ENCODE measurements at places on chromosomes 1 and 21.
A peak's percentile ranks its signal among the peaks of the same experiment; 100 is the strongest.

DNA sequence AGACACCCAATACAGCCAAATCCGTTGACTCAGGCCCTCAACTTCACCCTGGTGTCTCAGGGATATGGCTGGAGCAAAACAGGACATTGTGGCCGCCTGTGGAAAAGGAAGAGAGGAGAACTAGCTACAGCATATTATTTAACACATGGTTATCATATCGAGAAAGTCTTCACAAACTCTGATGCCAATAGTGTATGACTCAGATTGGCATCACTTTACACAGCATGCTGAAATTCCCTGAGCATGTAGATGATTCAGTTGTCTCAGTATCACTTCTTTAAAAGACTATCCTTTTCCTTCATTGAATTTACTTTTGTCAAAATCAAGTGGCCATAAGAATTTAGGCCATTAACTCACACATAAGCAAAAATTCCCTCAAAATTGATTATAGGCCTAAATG lies 20.1 kb downstream of the HSD3B2 start:
- no peak for DNase-seq

- peak; percentile 74 for DNase-seq
Measured at GRCh38 chr1:205301205-205301821, 20.2 kb downstream of the NUAK2 start.

DNA sequence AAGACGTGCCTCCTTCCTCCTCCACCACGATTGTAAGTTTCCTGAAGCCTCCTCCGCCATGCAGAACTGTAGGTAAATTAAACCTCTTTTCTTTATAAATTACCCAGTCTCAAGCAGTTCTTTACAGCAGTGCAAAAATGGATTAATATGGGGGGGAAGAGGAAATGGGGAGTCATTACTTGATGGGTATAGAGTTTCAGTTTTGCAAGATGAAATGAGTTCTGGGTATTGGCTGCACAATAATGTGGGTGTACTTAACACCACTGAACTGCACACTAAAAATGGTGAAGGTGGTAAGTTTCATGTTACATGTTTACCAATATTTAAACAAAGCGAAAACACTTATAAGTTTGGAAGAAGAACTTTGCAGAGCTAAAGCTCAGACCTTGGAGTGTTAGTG lies 24.3 kb upstream of the DISP1 start:
- no peak for DNase-seq

DNA sequence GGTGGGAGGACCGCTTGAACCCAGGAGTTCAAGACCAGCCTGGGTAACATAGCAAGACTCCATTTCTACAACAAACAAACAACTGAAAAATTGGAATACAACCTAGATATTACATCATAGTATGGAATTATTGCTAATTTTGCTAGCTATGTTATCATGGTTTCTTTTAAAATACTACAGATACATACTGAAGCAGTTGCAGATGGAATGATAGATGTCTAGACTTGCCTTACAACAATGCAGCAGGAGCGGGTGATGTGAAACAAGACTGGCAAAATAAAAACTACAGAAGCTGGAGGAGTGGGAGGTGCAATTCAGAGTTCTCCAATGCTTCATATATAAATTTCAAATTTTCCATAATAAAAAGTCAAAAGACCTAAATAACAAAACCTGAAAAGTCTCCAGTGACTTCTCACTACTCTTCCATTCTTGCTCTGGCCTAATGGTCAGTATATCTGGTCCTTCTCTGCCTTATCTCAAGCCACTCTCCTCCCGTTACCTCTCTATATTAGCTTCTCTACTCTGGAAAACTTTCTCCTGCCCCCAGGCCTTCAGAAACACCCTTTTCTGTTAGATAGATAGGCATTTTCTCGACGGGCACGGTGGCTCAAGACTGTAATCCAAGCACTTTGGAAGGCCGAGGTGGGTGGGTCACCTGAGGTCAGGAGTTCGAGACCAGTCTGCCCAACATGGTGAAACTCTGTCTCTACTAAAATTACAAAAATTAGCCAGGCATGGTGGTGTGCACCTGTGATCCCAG lies 28.5 kb upstream of the TMEM200B start:
- no peak for DNase-seq

DNA sequence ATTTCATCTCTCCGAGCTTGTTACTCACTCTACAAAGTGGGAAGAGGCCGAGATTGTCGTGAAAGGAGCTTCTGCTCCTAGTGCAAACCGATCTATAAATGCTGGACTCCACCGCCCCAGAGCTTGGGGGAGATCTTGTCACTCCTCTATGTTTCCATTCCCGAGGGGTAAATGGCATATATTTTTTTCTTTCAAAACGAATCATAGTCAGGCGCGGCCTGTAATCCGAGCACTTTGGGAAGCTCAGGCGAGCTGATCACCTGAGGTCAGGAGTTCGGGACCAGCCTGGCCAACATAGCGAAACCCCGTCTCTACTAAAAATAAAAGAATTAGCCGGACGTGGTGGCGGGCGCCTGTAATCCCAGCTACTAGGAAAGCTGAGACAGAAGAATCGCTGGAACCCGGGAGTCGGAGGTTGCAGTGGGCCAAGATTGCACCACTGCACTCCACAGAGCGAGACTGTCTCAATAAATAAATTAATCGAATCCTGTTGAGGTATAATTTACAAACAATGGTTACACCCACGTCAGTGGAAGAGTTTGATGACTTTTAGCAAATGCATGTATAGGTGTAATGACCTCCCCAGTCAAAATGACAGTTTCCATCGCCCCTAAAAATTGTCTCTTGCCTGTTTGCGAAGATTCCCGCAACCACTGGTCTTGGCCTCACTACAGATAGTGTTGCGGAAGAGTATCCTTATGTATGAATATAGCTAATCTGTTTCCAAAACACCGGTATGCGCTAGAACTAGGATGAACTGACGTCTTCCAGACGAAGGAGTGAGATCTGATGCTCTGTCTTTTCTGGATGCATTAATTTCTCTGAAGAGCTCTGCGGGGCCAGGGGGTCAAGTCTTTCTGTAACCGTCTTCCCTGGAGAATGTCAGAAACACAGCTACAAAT lies 840 bp upstream of the HEATR1 start:
- DNase-seq = no peak

- no peak for DNase-seq
Measured at GRCh38 chr1:228417483-228418203, 982 bp upstream of the TRIM17 start.

- DNase-seq = peak; percentile 75
Measured at GRCh38 chr1:178541829-178542553, 29.1 kb downstream of the TEX35 start.

DNA sequence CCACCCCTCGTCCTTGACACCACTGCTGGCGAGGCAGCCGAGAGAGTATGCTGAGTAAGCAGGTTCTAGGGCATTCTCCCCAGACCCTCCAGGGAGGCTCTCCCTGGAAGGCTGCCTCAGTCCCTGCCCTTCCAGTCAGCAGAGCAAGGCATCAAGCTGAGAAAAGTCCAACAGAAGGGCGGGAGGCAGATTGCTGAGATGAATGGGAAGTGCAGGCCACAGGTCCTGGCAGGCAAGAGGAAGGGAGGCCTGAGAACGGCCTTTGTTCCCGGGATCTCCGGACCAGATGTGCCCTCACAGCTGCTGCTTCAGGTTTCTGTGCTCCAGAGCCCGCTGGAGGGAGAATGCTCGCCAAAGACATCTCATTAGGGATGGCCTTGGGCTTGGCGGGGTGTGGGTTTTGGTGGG lies 270.0 kb upstream of the VAMP3 start:
- DNase-seq = no peak

DNA sequence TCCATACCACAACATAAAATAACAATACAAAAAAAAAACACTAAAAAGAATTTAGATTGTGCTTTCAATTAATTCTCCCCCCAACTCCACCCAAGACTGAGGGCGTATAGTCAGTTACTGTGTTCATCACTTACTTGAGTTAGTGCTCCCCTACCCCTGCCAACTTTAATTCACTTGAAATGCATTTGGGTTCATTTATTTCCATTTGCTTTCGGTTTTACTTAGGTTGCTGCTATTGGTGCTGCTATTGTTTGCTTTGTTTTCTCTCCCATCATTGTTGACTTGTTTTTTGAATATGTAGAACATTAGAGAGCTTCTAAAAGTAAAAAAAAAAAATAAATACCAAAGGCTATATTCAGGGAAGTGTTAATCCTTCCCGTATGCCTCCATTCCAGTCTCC lies 10.7 kb upstream of the CYYR1 start:
- DNase-seq = no peak

DNA sequence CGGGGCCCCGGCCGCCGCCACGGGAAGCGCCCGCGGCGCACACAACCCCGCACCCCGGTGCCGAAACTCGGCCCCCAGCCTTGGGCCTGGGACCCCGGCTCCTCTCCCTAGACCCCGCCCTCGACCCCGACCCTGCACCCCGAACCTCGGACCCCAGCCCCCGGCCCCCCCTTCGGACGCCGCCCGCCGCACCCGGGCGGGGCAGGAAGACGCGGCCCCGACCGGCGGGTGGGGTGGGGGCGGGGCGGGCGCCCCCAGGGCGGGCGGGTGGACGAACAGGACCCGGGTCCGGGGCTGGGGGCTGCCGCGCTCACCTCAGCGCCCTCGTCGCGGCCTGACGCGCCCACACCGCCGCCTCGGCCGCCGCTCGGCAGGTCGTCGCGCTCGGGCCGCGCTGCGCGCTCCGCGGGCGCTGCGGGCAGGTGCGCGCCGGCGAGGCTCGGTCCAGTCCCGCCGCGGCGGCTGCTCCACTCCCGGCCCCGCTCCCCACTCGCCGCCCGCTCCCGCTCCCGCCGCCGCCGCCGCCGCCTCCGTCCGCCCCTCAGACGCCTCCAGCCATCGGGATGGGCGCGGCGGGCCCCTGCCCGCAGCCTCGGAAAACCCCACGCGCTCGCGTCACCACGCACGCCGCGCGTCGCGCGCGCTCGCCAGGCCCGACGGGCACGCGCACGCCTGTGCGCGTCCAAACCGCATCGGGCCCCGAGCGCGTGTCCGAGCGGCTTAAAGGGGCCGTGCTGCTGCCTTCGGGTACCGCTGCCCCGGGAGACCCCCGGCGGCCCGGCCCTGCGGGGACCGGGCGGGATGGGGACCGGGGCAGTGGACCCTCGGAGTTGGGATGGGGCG lies at the start of gene GNB1:
GNB1 (minus strand) TSS at position 582 of the 843 bp plus-strand sequence. CDS start 65,634 bp downstream, outside the sequence.
- DNase-seq = peak; percentile 95

GRCh38 chr1:111600886-111601386 lies 18.7 kb upstream of the RAP1A start:
- no peak for DNase-seq

GRCh38 chr1:20472860-20473711 lies 12.9 kb downstream of the CAMK2N1 start:
- DNase-seq = no peak

DNA sequence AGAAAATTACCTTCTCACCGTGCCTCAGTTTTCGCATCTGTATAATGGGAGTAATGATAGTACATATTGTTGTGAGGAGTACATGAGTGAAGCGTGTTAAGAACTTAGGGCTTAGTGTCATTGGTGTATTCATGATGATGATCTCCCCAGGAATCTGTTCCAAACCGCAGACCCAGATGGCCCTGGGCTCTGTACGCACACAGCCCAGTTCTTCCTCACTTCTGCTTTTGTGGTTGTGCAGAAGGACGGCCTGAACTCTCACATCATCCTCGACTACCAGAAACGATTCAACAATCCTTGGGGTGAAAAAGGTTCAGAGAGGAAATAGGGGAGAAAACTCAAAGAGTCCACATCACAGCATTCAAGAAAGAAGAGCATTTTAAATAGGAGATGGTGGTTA lies 323.0 kb downstream of the CAMTA1 start:
- DNase-seq = no peak

- no peak for DNase-seq
Measured at GRCh38 chr1:218371927-218372672, 27.0 kb downstream of the TGFB2 start.

GRCh38 chr1:33007190-33008050 lies 29.3 kb downstream of the AK2 start:
- DNase-seq = peak; percentile 41

GRCh38 chr1:243246916-243247315 lies 8.2 kb downstream of the CEP170 start:
- no peak for DNase-seq

DNA sequence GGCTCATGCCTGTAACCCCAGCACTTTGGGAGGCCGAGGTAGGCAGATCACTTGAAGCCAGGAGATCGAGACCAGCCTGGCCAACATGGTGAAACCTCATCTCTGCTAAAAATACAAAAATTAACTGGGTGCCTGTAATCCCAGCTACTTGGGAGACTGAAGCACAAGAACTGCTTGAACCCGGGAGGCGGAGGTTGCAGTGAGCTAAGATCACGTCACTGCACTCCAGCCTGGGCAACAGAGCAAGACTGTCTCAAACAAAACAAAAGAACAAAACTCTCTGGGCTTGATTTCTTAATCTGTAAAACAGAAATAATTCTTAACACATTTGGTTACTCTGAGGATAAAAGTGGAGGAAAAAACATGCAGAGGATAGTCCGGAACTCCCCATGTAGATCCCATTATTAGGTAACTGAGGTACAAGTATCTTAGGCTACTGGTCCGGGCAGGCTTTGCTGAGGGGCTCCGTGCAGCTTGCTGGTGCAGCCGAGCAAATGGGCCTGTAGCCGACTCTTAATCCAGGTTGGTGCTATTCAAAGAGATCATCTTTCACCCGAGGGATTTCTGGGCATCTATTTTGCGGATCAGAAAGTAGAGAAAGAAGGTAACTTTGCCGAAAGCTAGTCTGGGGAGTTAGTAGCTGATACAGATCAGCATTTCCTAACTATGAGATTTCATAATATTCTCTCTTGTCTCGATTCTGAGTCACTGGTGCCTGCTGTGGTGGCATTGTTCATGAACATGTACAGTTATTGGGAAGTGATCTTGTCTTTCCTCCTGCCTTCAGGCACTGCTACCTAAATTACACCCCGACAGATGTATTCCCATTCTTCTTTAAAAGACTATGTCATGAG lies 56.8 kb downstream of the NFIA start:
- no peak for DNase-seq

GRCh38 chr1:91613595-91613994 lies 112.9 kb downstream of the CDC7 start:
- DNase-seq = no peak

DNA sequence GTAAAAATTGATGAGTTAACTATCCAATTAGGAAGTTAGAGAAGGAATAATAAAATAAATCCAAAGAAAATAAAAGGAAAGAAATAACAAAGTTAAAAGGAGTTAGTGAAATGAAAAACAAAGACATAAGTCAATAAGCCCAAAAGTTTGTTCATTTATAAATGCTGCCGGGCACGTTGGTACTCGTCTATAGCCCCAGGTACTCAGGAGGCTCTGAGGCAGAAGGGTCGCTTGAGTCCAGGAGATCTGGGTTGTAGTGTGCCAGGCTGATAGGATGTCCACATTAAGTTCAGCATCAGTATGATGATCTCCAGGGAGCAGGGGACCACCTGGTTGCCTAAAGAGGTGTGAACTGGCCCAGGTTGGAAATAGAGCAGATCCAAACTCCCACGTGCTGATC lies 35.5 kb upstream of the VANGL1 start:
- no peak for DNase-seq

GRCh38 chr1:89698624-89699023 lies 65.7 kb downstream of the LRRC8C start:
- DNase-seq = no peak

DNA sequence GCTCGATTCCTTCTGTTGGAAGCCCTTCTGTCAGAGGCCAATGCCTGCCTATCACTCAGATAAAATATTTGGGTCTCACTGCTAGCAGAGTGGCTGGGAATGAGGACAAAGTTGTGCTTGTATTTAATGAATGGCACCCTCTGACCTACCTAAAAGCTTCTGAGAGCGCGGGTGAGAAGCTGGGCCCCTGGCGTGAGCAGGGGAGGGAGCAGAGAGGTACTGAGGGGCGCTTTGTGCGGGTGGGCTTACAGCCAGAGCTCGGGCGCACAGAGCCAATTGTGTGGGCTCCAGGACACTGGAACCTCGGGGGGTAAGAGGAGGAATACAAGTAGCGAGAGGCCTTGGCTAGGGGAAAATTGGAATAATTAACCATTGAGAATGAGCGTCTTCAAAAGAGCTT lies 32.3 kb downstream of the PCAT6 start:
- DNase-seq = no peak

All from HuH-7.5 (cell line).